ENCODE measurements at places on chromosomes 5 and 9.

GRCh38 chr9:27094640-27095298, 14.3 kb upstream of the TEK start:
- DNase-seq: no peak

- DNase-seq: no peak
These were observed 68.3 kb downstream of the HMGCR start for GRCh38 chr5:75405296-75405695.

GRCh38 chr5:74382987-74383593, 257.4 kb downstream of the ENC1 start:
- no peak for DNase-seq

DNA sequence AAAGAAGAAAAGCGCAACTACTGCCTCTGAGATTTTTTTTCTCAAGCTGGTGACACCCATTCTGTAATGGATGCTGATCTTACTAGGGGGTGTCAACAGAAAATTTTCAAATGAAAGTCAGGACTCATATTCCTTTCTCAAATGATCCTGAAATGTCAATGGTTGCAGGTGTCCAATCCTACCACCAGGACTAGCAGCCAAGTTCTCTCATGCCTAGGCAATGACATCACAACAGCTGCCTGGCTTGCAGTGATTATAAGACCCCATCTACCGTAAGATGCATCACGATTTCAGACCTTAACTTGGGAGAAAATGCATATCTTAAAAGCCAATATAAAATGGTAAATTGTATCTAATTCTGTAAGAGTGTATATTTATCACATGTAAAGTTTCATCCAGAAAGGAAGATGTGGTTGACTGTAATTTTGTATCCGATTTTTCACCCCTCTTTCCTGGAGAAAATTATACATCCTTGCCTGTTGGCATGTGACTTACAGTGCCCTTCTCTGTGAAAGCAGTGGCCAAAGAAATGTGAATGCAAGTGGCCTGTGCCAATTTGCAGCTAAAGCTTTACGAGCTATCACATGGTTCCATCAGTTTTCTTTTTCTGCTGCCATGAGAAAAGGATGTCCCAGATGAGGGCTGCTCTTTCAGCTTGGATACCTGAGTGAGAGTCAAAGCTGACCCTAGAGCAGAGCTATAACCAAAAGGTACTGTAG, 104.4 kb downstream of the DENND1A start:
- DNase-seq: no peak

DNA sequence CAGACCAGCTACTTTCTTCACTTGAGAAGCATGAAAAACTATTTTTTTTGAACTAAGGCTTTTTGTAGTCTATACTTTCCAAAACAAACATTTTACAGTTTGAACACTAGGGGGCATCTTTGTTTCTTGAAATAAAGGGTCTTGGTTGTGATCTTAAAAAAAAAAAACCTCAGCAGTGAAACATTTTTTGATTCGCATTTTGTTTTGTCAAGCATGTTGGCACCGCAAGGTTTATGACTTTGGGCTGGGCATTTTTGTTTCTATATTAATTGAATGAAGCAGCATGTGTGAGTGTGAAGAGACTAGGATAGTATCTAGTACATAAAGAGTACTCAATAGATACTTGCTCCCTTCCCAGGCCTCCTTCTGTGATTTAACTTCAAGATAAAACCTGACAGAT, 31.6 kb upstream of the ACOT12 start:
- DNase-seq: no peak

- DNase-seq: no peak
These were observed 15.0 kb downstream of the HMHB1 start for GRCh38 chr5:143826951-143827444.

- no peak for DNase-seq
These were observed 23.9 kb downstream of the LARP1 start for GRCh38 chr5:154779105-154779504.

- DNase-seq: no peak
These were observed 38.7 kb downstream of the NLN start for GRCh38 chr5:65760504-65761275.

- DNase-seq: no peak
These were observed 120.3 kb downstream of the SYK start for GRCh38 chr9:90921969-90922368.

DNA sequence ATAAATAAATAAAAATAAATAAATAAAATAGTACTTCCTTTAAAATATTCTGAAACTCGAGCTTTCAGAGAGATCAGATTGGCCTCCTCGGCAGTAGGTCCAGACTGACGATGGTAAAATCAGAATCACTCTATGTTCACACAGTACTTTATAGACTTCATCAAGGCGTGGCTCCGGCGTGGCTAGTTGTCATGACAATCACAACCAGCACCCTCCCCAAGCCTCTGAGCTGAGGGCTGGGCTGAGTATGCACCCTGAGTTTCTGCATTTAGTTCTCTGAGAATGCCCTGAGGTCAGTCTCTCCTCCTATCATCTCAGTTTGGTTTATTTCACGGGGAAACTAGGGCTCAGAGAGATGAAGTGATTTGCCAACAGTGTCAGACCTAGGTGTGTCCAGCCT, 43.3 kb upstream of the BARHL1 start:
- DNase-seq: no peak

DNA sequence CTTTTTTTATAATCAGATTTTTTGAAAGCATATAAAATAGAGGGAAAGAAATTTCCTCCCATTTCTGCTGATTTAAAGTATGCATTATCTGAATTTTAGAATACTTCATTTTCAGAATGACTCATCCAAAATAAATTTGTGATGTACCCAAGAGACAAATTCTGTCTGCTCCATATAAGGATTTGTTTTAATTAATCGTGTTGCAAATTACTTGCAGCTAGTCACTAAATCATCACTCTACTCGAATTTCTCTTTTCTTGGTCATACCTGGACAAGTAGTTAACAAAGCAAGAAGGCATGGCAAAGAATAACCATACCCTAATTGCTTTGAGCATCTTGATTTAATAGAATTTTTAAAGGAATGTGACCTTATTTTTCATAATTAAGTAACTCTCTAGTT, 284.1 kb upstream of the GRAMD2B start:
- no peak for DNase-seq

DNA sequence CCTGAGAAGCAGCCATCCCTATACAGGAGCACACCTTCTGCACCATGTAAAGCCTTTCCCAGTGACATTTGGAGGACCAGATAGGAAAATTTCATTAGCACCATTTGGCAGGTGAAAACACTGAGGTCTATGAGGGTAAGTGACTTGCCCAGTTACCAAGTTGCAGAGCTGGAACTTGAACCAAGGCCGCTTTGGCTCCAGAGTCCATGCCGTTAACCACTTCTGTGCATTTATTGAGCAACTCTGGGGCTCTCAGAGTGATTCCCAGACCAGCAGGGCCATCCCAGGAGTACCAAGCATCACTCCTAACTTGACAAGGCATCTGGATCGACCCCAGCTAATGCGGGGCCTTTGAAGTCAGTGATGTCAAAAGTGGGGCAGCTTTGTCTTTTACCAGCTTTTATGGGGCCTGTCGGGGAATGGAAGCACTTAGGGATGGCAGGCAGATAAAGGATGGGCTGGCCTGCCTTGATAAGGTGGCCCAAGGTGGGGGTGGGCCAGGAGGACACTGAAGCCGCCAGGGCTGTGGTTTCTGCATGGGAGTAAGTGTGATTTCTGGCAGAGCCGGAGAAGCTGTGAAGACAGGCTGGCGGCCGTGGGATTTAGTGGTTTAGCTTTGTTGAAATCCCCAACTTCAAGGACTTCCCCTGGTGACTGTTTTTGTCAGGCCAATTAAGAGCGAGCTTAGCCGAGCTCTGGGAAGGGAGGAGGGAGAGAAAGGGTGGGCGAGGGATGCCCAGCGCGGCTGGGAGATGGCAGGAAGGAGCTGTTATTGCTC, 127.3 kb downstream of the MACROH2A1 start:
- no peak for DNase-seq

DNA sequence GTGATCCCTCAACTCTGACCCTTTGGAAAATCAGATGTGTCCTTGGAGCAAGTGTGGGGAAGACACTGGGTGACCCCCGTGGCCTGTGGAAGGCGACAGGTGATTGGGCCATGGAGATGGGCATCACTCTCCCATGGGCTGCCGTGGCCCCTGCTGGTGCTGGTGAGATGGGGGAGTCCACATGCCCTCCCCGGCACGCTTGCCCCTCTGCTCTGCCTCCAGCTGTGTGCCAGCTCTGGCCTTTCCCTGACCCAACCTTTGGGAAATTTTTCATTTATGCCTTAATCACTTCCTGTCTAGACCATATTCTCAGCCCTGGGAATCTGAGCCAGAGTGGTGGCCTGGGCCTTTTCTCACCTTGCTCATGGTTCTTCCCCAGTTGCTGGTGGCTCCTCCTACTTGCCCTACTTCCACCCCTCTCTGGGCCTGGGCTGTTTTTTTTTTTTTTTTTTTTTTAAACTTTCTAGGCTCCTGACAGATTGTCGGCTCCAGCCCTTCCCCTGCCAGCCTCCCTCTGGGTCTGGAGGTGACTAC, 56.6 kb downstream of the RGS3 start:
- no peak for DNase-seq

- DNase-seq: no peak
These were observed 95.5 kb downstream of the PDE8B start for GRCh38 chr5:77305956-77306355.

DNA sequence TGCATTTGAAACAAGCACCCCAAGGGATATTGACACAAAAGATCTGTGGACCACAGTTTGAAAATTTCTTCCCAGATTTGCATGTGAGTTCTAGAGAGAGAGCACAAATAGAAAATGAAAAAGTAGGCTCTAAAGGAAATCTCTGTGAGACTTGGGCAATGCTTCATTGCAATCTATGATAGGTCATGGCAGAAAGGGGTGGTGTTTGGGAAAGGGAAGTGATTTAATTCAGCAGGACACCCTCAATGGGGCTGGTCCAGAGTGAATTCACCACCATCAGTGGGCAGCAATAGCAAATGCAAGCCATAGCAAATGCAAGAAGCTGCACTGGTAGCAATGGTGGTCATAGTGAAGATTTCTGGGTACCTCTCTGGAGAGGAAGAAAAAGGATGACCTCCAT, 58.1 kb downstream of the ANKRD55 start:
- DNase-seq: no peak

DNA sequence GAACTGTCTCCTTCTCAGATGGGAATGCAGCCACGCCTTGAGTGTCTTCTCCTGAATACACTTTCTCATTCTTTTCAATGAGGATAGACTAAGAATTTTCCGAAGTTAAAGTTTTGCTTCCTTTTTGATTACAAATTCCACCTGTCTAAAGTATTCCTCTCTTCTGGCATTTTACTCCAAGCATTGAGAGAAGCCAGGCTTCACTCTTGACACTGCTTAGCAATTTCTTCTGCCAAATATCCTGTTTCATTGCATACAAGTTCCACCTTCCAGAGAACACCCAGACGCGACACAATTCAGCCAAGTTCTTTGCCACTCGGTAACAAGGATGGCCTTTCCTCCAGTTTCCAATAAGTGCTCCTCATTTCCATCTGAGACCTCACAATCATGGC, 35.6 kb upstream of the COL5A1 start:
- DNase-seq: no peak

DNA sequence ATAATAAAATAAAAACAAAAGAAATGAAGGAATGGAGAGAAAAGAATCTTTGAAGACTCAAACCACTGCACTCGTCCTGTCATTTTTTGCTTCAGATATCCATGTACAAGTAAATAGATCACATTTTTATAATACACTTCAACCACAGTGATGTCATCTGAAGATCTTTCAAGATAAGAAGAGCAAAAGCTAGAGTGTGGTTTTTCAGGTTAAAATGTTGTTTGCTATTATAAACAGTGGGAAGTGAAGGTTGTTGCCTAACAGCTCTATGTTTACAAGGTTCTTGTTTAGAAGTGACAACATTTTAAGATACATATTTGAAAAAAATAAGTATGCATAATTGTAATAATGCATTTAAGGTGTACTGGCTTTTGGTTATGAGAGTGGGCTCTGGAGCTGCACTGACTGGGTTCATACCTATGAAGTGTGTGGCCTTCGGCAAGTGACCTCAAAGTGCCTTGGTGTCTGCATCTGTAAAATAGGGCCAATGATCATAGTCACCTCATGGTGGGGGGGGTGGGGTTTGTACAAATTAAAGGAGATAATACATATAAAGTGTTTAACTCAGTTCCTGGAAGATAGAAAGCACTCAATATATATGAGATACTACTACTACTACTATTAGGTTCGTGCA, 45.5 kb upstream of the IL7R start:
- DNase-seq: no peak

GRCh38 chr5:76162335-76162734, 79.2 kb downstream of the SV2C start:
- no peak for DNase-seq

DNA sequence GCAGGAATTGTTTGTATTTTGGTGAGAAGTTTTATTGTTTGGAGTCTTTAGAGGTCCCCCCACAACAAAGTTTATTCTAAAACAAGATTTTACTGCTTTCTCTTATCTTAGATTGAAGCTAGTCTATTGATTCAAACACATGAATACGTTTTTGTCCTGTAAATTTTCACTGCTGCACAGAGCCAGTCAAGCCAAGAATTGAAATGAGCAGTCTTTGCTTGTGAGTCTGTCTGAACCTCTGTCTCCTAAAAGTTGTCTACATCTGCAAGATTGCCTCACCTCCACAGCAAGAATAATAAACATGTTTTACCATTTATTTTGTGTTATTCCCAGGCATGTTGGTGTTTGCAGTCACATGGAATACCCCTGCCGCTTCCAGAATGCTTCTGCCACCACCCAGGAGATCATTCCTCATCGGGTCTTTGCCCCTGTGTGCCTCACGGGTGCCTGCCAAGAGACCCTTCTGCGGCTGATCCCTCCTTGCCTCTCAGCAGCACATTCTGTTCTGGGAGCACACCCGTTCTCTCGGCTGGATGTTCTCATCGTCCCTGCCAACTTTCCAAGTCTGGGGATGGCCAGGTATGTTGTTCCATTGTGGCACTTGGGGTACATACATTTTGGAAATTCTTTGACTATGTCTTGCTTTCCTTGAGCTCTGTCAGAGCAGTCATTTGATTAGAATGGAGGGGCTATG, 74.1 kb downstream of the AOPEP start:
- DNase-seq: no peak

GRCh38 chr5:80962630-80963520, 2.7 kb downstream of the RASGRF2 start:
- DNase-seq: no peak

DNA sequence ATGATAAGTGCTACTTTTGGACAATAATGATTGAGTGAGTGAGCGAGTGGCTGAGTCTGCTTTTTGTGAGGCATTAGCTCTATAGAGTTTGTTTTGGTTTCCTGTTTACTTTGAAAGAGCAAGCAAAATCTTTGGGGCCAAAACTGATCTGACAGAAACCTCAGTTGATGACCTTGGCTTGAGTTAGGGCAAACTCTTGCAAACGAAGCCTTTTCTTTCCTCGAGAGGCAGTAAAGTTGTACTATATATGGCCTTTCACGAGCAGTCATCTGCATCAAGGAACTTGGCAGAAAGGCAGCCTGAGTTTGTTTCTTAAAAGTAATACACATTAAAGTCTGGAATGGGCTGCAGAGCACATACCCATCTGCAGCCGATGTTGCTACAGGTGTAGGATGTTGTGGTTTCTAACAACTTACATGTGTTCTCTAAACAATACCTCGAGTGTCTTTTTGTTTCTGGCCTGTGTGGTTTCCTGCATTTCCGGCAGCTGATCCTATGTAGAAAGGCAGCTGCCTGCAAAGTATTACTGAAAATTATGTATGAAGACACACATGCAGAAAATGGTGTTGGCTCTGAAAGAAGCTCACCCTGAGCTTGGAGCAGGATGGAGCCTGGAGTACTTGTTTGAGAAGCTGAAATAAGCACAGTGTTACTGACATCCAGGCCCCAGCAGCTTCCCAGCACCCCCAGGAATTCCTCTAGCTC, 60.8 kb downstream of the FOXD1 start:
- DNase-seq: no peak

All from type B pancreatic cell (in vitro differentiated cells).